MCF 10A (cell line): ENCODE measurements at places on chromosomes 11 and 22. TPM values are rescaled to one million over a fixed set of nuclear protein-coding genes. Genes with fewer than 3 reads are reported as not detected.

FAM111B gene
- total RNA-seq, result 0.74 and 1.6 TPM in 2 replicates

OR4C16 gene
- total RNA-seq, result not detected in 2 replicates

TANGO2 gene
- 13.9 and 16.0 TPM in 2 replicates for total RNA-seq

DNA sequence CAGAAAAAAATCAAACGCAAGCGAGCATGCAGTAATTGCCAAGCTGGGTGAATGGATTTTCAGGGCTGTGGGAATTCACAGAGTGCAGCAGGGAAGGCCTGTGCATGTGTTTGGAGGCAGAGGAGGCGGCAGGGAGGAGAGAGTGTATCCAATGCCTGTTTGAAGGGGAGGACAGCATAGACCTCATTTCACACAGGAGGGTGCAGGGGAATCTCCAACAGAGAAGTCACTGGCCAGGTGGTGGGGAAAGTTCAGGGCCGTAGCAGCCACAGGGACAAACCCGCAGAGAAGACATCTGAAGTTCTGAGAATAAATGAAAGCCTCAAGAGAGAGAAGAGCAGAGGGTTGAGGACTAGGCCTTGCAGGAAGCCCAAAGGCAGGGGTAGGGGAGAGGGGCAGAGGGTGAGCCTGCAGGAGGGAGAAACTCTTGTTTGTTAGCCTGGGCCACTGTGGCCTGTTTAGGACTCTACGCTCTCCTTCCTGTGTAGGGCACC, 19.2 kb upstream of the KDM2A start:
- no peak overlapping the region for H3K4me3 ChIP-seq
- DNase-seq, result no peak
- H3K27ac ChIP-seq, result no peak overlapping the region
- H3K27me3 ChIP-seq, result no peaks in the 10 kb centered on the region
- H3K36me3 ChIP-seq, result no peaks in the 10 kb centered on the region
- peaks cover 5% of the 10 kb centered on the region for H3K4me1 ChIP-seq

RPS19BP1 gene
- total RNA-seq, result 104 and 106 TPM in 2 replicates

DNA sequence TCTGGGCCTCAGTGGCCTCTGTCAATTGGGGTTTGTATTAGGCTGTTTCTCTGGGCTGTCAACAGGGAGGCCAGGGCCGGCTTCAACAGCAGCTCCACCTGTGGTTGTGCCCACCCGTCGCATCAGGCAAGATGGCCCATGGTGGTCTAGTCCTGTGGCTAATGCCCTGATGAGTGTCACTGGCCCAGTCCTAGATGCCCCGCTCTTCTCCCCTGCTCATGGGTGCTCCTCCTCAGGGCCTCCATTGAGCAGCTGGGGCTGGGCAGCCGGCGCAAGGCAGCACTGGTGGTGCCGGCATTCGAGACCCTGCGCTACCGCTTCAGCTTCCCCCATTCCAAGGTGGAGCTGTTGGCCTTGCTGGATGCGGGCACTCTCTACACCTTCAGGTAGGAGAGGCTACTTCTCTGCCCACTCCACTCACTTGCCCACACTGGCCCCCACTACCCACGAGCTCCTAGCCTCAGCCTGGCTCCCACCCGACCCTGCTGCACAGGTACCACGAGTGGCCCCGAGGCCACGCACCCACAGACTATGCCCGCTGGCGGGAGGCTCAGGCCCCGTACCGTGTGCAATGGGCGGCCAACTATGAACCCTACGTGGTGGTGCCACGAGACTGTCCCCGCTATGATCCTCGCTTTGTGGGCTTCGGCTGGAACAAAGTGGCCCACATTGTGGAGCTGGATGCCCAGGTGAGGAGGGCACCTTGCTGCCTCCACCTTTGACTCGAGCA, 5.4 kb downstream of the LARGE2 start:
- peaks cover 32% of the 10 kb centered on the region for H3K4me1 ChIP-seq
- H3K4me3 ChIP-seq, result no peak overlapping the region
- DNase-seq, result no peak
- peaks cover 22% of the 10 kb centered on the region for H3K36me3 ChIP-seq

OR51B2 gene
- total RNA-seq, result not detected in 2 replicates

DNA sequence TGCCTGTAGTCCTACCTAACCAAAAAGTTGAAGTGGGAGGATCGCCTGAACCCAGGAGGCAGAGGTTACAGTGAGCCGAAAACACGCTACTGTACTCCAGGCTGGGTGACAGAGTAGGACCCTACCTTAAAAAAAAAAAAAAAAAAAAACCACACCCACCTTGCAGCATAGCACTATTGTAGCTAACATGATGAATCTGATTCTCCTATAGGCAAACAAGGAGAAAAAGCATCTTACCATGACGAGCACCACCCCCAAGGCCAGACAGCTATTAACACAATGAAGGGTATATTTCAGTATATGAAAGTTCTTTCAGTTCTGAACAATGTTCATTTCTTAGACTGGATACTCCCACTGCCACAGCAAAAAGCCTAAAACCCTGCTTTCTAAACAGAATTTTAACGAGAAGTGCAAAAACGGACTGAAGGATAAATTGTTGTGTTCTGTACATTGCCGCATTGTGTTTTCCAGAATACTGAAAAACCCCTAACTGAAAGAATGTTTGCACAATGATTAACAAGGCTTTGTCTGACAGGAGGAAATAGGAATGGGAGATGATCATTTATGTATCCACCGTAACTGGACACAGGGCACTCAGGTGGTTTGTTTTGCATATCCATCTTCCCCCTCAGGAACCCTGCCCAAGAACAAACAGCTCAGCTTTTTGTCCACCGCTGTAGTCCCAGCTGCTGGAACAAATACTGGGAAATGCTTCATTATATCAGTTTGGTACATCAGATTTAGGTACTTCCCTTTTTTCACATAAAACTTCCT, 8.9 kb downstream of the PISD start:
- H3K27me3 ChIP-seq, result no peaks in the 10 kb centered on the region
- H3K36me3 ChIP-seq, result peaks cover 42% of the 10 kb centered on the region
- H3K27ac ChIP-seq, result peak overlapping the region; percentile 16
- H3K4me1 ChIP-seq, result peaks cover 14% of the 10 kb centered on the region
- no peak overlapping the region for H3K4me3 ChIP-seq
- no peak for DNase-seq

GRCh38 chr22:47040486-47041270, 278.2 kb downstream of the TBC1D22A start:
- DNase-seq, result no peak
- H3K27ac ChIP-seq, result no peak overlapping the region
- no peaks in the 10 kb centered on the region for H3K27me3 ChIP-seq
- peaks cover 6% of the 10 kb centered on the region for H3K4me1 ChIP-seq
- H3K36me3 ChIP-seq, result peaks cover 18% of the 10 kb centered on the region
- no peak overlapping the region for H3K4me3 ChIP-seq

SEC14L2 gene
- 20.0 and 29.1 TPM in 2 replicates for total RNA-seq

DNA sequence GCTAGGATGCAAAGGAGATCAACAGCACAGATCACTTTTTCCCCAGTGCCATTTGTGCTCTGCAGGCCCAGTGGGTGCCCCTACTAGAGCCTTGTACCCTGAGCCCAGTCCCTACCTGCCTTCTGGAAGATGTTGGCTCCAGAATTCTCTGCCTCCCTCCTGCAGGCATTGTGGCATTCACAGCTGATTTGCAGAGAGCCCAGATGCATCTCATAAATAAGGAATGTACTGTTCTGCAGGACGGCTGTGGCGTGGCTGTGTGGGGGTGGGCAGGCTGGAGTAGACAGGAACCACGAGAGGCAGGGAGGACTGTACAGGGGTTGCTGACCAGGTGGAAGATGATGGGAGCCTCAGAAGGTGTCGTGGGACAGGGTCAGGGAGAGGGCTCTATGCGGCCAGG, 11.2 kb upstream of the MIAT start:
- no peaks in the 10 kb centered on the region for H3K36me3 ChIP-seq
- no peak overlapping the region for H3K4me3 ChIP-seq
- no peak overlapping the region for H3K27ac ChIP-seq
- DNase-seq, result no peak
- peaks cover 59% of the 10 kb centered on the region for H3K27me3 ChIP-seq

DNA sequence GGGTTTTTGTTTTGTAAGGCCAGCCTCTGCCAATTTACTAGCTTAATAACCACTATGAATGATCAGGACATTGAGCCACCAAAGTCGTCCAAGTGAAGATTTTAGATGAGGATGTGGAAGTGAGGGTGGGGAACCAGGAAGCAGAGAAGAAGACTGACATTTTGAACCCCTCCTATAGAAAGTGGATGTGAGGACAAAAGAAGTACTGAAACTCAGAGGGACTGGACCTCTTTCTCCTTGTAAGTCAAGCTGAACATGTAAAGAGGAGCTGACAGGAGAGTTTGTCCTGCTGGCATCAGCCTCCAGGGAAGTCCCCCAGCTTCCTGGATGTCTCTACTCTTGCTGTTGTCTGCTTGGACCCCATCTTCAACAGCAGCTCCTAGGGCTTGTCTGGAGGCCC, 338.2 kb upstream of the NCAM1 start:
- no peaks in the 10 kb centered on the region for H3K36me3 ChIP-seq
- H3K4me3 ChIP-seq, result no peak overlapping the region
- DNase-seq, result no peak
- H3K27me3 ChIP-seq, result no peaks in the 10 kb centered on the region
- H3K4me1 ChIP-seq, result no peaks in the 10 kb centered on the region
- H3K27ac ChIP-seq, result no peak overlapping the region

GRCh38 chr11:14329702-14330101, 29.3 kb downstream of the RRAS2 start:
- peaks cover 5% of the 10 kb centered on the region for H3K36me3 ChIP-seq
- H3K4me1 ChIP-seq, result peaks cover 7% of the 10 kb centered on the region

CYTH4 gene
- total RNA-seq, result 0.22 TPM in 1 of 2 replicates, not detected in the other

GRCh38 chr22:49086606-49087157, 741.0 kb downstream of the BRD1 start:
- H3K27me3 ChIP-seq, result no peaks in the 10 kb centered on the region
- DNase-seq, result no peak
- no peaks in the 10 kb centered on the region for H3K36me3 ChIP-seq
- H3K4me1 ChIP-seq, result no peaks in the 10 kb centered on the region

DNA sequence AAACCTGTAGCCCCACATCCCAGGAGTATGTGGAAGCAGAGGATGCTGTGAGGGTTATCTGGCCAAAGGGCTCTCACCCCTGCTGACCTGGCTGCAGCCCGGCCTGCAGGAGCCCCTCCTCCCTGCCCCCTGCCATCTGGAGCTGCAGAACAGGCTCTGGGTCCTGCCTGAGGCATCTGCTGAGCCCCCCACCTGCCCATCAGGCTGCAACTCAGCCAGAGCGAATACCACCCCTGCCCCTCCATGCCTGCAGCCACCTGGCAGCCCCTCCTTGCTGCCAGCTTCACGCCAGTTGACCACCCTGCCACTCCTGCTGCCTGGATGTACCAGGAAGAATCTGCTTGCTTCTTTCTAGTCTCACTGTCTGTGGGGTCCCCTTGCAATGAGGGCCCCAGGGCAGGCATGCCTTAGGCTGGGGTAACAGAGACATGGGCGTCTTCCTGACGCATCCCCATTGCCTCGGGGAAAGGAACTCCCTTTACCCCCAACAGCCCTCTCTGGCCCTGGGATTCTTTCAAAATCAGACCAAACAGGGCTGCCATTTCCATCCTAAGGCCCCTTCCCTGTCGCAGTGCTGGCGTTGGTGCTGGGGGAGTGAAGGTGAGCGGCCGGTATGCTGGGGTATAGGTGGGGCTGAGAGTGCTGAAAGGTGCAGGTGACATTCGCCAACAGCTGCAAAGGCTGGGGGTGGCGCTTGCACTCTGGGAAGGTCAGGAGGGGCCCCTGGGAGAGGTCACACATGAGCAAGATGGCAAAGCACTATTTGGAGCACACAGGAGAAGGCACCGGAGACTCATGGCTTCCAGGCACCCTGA, 1334.6 kb downstream of the TBC1D22A start:
- H3K4me1 ChIP-seq, result no peaks in the 10 kb centered on the region
- H3K36me3 ChIP-seq, result no peaks in the 10 kb centered on the region
- no peak for DNase-seq
- H3K4me3 ChIP-seq, result no peak overlapping the region
- no peaks in the 10 kb centered on the region for H3K27me3 ChIP-seq
- H3K27ac ChIP-seq, result no peak overlapping the region

PIH1D2 gene
- total RNA-seq, result 2.0 and 2.1 TPM in 2 replicates

- no peak for DNase-seq
- no peaks in the 10 kb centered on the region for H3K27me3 ChIP-seq
- peaks cover 11% of the 10 kb centered on the region for H3K4me1 ChIP-seq
- no peak overlapping the region for H3K27ac ChIP-seq
- peaks cover 5% of the 10 kb centered on the region for H3K36me3 ChIP-seq
Observed at GRCh38 chr11:77074626-77075221, 8.0 kb downstream of the CAPN5 start.

- no peaks in the 10 kb centered on the region for H3K27me3 ChIP-seq
- no peaks in the 10 kb centered on the region for H3K36me3 ChIP-seq
- peak overlapping the region; percentile 80 for H3K4me3 ChIP-seq
- peak overlapping the region; percentile 63 for H3K27ac ChIP-seq
- peaks cover 25% of the 10 kb centered on the region for H3K4me1 ChIP-seq
Observed at GRCh38 chr22:32802237-32802765, 796 bp downstream of the TIMP3 start.

- H3K36me3 ChIP-seq, result peaks cover 39% of the 10 kb centered on the region
- H3K4me3 ChIP-seq, result no peak overlapping the region
- no peaks in the 10 kb centered on the region for H3K27me3 ChIP-seq
- no peak overlapping the region for H3K27ac ChIP-seq
- peaks cover 12% of the 10 kb centered on the region for H3K4me1 ChIP-seq
Observed at GRCh38 chr11:74037309-74037708, 28.4 kb upstream of the UCP3 start.

GRCh38 chr11:60563553-60564235, 48.5 kb downstream of the MS4A13 start:
- peak overlapping the region; percentile 76 for H3K27ac ChIP-seq
- peaks cover 4% of the 10 kb centered on the region for H3K36me3 ChIP-seq
- peak; percentile 33 for DNase-seq

DNAJB13 gene
- 0.29 and 0.30 TPM in 2 replicates for total RNA-seq

DNA sequence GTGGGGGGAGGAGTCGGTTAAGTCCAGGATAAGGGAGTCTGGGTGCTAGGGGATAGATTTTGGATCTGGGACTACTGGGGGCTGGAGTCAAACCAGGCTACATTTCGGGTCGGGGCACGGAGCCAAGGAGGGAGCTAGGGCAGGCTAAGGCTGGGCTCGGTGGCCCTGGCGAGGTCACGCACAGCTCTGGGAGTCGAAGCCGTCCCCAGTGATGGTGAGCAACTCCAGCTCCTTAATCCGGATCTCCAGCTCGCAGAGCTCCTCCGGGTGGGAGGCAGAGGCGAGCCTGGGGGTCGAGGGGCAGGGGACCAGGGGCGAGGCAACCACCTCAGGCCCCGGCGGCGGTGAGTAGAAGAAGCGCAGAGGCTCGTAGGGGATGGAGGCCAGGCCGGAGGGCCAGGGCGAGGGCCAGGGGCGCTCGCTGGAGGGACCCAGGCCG, 544 bp downstream of the C11orf91 start:
- no peak overlapping the region for H3K27ac ChIP-seq
- no peak for DNase-seq
- H3K4me1 ChIP-seq, result peaks cover 45% of the 10 kb centered on the region
- peak overlapping the region; percentile 79 for H3K4me3 ChIP-seq
- peaks cover 41% of the 10 kb centered on the region for H3K36me3 ChIP-seq

- H3K4me1 ChIP-seq, result no peaks in the 10 kb centered on the region
- H3K4me3 ChIP-seq, result no peak overlapping the region
- H3K27me3 ChIP-seq, result no peaks in the 10 kb centered on the region
- DNase-seq, result peak; percentile 64
Observed at GRCh38 chr22:20783844-20784723, 10.2 kb downstream of the SERPIND1 start.

DNA sequence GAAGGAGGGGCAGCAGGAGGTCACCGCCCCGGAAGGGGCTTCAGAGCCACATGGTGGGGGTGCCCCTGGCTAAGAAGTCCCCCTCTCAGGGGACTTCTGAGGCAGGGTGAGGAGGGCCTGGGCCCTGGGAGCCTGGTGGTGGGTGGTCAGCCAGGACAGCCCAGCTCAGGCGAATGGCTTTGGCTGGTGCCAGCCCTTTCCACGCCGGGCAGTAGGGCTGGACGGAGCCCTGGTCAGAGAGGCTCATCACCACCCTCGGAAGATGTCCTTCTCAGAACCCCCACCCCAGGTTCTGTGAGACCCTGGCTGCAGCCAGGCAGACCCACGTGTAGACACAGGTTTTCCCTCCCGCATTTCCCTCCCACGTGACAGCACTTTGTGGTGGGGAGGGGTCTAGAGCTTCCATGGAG, 35.9 kb downstream of the OSBPL5 start:
- peaks cover 23% of the 10 kb centered on the region for H3K4me1 ChIP-seq
- H3K27ac ChIP-seq, result no peak overlapping the region
- H3K4me3 ChIP-seq, result no peak overlapping the region
- no peak for DNase-seq
